ENCODE measurements at places on chromosomes 5 and 9.

DNA sequence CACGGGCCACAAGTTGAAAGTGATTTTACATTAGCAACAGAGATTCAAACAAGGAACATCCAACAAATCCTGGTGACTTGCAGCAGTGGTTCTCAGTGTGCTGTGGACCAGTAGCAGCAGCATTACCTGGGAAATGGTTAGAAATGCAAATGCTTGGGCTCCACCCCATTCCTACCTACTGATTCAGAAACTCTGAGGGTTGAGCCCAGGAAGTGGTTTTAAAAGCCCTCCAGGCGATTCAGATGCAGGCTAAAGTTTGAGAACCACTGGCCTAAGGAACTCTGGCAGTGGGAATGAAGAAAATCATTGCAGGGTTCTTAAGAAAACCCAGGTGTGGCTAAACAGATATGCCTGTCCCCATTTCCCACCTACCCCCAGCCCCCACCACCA lies 398.8 kb downstream of the ENC1 start:
- no peak for DNase-seq

GRCh38 chr5:133106761-133107572 lies 55.2 kb downstream of the HSPA4 start:
- no peak for DNase-seq

- DNase-seq, result no peak
These were observed 2.6 kb upstream of the CCL27 start for GRCh38 chr9:34665067-34665380.

- no peak for DNase-seq
These were observed 96.0 kb upstream of the ITGA2 start for GRCh38 chr5:52893105-52893504.

DNA sequence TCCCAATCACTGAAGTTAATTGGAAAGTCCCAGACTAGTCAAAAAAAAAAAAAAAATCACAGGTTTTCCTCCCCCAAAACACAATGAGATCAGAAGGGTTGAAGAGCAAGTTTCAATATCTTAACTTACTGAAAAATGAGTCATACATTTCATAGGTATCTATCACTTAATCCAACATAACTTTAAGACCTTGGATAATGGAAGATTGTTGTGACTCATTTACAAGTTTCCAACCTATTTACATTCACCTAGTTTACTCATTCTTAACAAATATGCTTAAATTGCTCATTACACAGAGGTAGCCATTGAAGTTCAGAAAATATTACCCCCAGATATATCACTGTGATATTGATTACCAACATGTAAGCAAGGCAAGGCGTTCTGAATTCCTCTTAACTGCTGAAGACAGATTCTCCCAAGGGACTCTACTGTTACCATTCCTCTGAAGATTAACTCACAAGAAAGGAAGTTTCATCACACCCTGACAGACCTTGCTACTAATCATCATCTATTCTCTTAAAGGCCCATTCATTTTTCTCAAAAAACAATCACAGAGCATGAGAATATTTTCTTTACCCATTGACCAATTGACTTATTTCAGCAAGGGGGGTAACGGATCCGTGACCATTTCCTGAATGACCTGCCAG lies 563.8 kb downstream of the TLE1 start:
- no peak for DNase-seq

DNA sequence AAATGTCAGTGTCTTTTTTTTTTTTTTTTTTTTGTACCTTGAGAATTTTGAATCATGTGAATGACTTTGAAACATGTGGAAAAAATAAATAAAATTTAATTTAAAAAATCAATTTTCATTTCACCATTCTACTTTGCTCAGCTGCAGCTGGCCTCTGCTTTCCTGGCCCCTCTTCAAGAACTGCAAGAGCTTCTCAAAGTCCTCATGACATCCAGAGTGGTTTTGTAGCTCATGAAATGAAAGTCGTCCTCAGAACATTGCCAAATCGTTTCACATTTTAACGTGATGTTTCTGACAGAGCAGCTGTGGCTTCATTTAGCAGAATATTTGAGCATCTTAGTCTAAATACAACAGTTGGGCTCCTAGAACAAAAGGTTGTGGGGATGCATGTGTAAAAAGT lies 47.9 kb upstream of the TMEM215 start:
- DNase-seq, result no peak
